Glutamatergic neuron (in vitro differentiated cells): ENCODE measurements at places on chromosomes 13 and 19.

- no peak for DNase-seq
Observed at GRCh38 chr13:75643182-75643581, 7.1 kb downstream of the LMO7 start.

DNA sequence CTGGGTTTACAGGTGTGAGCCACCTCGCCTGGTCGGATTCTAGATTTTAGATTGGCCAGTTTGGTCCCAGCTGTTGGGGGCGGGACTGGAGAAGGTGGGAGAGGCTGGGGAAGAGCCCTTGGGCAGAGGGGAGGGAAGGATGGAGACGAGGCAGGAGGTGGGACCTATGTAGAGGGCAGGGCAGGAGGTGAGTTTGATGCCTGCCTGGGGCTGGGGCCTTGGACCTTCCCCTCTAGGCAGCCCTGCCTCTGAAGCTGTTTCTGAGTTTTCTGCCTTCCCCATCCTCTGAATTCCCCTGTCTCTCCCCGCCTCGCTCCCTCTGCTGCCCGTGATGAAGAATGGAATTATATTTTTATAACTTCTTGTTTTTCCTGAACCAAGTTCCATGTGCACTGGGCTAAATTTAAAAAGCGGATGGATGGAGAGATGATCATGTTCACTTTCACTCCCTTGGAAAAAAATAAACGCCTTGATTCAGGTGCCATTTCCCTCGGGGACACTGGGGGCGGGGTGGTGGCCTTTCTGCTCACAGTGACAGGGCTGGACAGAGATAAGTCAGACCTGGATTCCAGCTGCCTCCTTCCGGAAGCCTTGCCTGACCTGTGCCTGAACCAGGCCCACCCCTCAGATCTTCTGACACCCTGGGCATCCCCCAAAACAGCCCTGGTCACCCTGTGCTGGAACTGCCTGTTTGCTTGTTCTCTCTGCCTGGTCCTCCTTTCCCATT lies 16.5 kb upstream of the TNFAIP8L1 start:
- DNase-seq, result no peak

DNA sequence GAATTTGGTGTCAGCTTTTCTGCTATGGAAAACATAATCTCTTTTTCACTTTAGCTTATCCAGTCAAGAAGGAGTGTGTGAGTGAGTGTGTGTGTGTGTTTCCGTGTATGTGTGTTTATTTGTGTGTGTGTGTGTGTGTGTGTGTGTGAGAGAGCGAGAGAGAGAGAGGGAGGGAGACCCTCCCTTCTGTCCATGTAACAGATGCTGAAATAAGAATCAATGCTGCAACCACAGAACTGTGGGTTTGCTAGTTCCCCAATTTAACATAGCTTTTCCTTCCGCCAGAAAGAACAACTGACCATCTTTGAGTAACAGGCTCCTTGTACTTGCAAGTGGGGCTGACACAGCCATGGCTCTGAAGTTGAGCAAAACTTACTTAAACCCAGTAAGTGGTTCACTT lies 5.2 kb downstream of the LCP1 start:
- no peak for DNase-seq

GRCh38 chr13:111559612-111560403 lies 239.4 kb downstream of the TEX29 start:
- no peak for DNase-seq

DNA sequence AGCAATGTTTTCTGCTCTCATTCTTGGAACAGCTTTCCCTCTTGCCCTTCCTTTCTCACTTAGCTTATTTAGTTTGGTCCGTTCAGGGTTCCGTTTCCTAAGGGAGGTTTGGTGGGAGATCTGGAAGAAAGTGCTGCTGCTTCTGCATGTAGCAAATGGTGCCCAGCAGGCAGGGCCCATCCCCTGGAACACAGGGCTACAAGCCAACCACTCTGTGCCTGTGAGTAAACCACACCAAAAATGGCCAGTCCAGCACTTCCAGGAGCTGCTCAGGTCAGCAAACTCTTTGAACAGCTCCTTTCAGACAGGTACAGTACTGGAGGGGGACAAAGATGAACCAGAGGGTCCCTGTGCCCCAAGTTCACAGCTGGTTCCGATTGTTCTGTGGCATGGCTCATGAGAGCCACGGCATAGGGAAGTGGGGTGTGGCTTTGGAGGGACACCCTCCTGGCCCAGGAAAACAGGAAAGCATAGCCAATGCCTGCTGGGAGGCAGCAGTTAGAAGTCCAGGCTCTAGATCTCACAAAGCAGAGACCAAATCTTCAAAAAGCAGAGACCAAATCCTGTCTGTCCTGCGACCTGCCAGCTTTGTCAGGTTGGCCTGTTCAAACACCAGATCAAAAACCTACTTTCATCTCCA lies 39.5 kb downstream of the FAM124A start:
- no peak for DNase-seq

- no peak for DNase-seq
Observed at GRCh38 chr19:34712395-34713261, 21.4 kb upstream of the ZNF181 start.

DNA sequence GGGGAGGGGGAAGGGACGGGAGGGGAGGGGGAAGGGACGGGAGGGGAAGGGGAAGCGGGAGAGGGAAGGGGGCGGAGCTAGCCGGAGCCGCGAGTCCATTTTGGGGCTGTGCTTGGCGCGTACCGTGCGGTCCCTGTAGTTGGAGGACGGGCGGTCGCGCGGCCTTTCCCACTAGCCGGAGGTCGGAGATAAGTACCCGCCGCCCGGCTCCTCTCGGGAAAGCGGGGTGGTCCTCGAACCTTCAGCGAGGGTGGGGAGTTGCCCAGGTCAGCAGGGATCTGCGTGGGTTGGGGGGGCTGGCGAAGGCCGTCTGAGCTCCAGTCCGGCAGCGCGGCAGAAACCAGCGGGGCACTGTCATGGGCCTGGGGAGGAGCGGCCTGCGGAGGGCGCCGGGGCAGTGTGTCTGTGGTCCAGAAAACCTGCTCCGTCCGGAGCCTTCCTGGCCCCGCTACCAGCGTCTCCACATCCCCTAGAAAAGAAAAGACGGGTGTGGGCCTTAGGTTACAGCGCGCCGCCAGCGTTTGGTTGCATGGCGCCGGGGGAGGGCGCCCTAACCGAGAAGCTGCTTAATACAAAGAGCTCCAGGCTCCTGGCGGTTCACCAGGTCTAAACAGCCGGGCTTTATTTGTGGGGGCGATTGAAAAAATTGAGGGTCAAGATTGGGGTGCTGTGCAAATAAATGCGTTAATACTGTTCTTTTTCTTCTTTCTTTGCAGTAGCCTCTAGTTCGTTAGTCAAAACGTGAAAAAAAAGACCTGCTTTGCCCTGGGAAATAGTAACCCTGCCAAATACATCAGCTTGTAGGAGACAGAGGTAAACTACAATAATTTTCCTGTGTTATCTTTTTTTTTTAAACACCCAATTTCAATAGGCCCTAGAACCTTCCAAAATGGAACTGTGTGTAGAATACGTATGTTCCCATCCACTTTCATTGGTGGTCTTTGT lies at the start of gene TRIM13:
Gene TRIM13 (plus strand): TSS at position 92 of the 945 bp plus-strand sequence. CDS start 14,899 bp downstream, outside the sequence.
- DNase-seq, result peak; percentile 86

GRCh38 chr19:6018786-6019185 lies 40.8 kb upstream of the RANBP3 start:
- no peak for DNase-seq

GRCh38 chr19:35689836-35690235 lies 14.5 kb upstream of the ZBTB32 start:
- no peak for DNase-seq
